ENCODE measurements at places on chromosomes 2 and 18. TPM values are rescaled to one million over a fixed set of nuclear protein-coding genes. Genes with fewer than 3 reads are reported as not detected.

DNA sequence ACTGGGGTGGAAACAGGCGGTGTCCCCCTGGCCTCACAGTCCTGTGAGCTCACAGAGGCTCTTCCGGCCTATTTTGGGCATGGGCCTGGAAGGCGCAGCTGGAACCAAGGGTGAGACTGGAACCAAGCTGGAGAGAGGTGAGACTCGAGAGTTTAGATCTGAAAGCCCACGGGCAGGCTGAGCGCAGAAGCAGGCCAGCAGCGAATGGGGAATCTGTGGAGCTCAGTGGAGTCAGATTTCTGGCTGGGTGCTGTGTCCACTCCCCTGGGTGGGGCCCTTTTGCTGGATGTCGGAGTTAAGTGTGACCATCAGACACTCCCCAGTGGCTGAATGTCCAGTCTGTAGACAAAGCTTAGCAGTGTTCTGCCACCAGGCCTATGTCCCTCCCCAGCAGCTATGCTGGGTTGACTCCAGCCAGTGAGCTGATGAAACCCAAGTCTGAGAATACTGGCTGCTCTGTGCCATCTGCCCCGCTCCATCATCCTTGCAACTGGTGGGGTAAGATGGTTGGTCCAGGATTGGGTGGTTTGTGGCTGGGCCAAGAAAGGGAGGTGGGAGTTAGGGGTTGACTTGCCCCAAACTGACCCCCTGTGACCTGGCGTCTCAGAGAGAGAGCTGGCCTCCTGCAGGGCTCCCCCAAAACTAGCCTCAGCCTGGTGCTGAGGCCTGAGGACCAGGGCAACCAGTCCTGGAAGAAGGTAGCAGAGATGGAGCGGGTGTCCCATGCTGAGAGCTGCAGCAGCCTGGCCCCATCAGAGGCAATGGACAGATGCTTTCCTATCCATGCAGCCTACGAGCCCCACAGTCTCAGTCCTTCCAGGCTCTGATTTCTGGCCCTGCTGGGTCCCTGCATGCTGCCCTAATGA lies 34.4 kb downstream of the CYP26B1 start:
- no peak for DNase-seq

DNA sequence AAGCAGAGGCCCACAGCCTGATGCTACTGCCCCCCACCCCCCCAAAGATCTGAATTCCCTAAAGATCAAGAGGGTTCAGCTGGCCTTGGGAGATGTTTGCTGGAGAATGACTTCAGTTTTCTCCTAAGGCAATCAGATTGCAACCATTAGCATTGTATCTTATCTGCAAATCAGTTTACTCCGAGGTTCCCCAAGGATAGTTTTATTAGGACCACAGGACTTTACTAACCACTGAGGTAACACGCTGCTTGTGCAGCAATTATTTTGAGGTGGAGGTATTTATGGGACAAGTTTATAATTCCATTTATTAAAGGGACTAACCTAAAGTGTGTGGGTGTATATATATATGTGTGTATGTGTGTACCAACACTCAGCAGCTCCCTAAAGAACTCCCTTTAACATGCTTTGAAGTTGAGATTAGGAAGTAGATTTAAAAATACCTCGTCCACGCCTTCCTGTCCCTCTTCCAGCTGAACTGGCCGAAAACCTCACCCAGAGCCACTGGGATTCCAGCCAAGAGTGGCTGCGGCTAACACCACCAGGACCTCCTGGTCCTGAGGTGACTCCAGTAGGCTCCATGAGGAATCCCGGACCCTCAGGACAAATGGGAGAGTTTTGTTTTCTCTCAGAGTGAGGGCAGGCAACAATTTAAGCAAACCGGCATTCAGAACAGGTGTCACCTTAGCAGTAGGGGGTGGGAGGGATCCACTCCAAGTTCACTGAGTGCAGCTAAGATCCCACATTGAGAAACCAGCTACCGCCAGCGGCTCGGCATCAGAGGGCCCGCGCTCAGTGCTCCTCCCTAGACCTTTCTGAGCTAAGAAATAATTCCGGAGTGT lies 3.0 kb upstream of the DLX1 start:
- no peak for DNase-seq

Gene MAP3K2
- 41.7 TPM for total RNA-seq

DNA sequence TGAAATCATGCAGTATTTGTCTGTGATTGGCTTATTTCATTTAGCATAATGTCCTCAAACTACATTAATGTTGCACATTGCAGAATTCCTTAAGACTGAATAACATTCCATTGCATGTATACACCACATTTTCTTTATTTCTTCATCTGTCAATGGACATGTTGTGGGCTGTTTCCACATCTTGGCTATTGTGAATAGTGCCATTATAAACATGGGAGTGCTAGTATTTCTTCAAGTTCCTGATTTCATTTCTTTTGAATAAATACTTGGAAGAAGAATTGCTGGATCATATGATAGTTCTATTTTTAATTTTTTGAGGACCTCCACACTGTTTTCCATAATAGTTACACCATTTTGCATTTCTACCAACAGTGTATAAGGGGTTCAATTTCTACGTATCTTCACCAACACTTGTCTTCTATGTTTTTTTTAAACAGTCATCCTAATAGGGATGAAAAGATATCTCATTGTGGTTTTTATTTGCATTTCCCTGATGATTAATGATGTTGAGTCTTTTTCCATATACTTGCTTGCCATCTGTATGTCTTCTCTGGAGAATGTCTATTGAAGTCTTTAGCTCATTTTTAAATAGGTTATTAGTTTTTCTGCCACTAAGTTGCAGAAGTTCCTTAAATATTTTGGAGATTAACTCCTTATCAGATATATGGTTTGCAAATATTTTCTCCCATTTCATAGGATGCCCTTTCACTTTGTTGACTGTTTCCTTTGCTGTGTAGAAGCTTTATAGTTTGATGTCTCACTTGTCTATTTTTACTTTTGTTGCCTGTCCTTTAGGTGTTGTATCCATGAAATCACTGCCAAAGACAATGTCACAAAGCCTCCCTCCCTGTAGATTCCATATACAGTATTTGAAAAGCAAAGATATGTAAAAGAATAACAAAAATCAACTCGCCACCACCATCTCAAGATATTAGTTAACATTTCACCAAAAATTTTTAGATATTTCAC lies 14.6 kb downstream of the FBXO11 start:
- no peak for DNase-seq

Gene PSD4
- total RNA-seq, result 3.2 TPM

DNA sequence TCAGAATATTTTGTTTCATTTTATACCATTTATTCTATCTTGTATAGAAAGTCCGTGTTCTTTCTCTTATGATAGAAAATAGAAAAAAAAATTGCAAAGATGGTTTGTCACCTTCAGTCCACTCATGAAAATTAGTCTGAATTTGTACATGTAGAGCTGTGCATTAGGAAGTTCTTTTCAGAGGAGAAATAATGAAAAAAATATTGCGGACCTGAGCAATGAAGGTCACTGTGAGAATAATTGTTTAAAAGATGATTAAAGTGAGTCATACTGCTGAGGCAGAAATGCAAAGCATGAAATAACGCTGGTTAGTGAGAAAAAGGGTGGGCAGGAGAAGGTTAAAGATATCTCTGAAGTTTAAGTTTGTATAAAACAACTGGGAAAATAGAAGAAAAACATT lies 431.1 kb downstream of the TMX3 start:
- no peak for DNase-seq

Gene ANKRD30B
- not detected for total RNA-seq

- DNase-seq, result peak; percentile 66
These were observed 141.4 kb downstream of the SNTG2 start for GRCh38 chr2:1091895-1092585.

DNA sequence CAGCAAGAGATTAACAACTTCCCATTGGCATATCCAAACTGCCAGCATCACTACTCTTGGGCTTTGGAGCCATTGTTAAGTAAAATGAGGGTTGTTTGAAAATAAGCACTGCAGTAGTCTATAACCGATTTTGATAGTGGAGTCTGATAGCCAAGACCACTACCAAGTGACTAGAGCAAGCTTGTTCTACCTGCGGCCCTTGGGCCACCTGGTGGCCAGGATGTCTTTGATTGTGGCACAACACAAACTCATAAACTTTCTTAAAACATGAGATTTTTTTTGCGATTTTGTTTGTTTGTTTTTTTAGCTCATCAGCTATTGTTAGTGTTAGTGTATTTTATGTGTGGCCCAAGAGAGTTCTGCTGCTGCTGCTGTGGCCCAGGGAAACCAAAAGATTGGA lies 11.0 kb downstream of the UBE2E3 start:
- no peak for DNase-seq

Gene TTN
- not detected for total RNA-seq

DNA sequence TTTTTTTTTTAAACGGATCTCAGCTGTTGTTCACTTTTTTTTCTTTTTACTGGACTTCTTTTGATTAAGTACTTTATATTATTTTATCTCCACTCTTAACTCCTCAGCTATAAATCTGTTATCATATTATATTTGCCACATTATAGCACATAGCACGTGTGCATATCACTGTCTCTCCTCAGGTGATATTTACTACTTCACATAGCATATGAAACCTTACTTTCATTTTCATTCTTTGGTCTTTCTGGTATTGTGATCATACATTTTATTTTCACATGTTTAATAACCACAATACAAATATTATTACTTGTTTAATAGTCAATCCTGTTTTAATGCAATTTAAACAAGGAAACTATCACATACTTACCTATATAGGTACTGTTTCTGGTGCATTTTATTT lies 993.1 kb upstream of the TMEFF2 start:
- DNase-seq, result no peak

GRCh38 chr2:140274891-140275290 lies 1494.7 kb upstream of the NXPH2 start:
- no peak for DNase-seq

- DNase-seq, result no peak
These were observed 682.0 kb downstream of the IRS1 start for GRCh38 chr2:226117510-226118065.

- no peak for DNase-seq
These were observed 9.7 kb upstream of the COPS8 start for GRCh38 chr2:237075749-237076599.

- DNase-seq, result no peak
These were observed 31.8 kb downstream of the TMEM17 start for GRCh38 chr2:62474176-62474575.
